Cardiac fibroblast (primary cell): ENCODE measurements at places on chromosomes 5 and 9.
A peak's percentile ranks its signal among the peaks of the same experiment; 100 is the strongest.

- DNase-seq, result no peak
These were observed 25.9 kb upstream of the ASPN start for GRCh38 chr9:92508018-92508820.

- peak; percentile 29 for DNase-seq
These were observed 13.4 kb downstream of the PWWP2A start for GRCh38 chr5:160105686-160106360.

DNA sequence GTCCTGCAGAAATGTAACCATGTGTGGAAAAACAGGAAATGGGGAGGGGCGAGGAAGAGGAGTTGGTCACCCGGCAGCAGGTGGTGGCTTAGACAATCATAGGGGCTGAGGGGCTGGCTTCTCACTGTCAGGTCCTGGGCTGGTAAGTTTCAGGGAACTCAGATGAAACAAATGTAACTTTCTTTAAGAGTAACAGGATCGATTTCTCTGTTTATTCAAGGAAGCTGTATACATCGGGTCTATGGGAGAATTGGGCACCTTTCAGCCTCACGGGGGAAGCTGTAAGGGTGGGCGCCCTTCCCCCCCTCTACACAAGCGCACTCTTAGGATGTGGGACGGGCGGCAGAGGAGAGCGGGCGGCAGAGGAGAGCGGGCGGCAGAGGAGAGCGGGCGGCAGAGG, 104.3 kb upstream of the SIMC1 start:
- DNase-seq, result no peak

DNA sequence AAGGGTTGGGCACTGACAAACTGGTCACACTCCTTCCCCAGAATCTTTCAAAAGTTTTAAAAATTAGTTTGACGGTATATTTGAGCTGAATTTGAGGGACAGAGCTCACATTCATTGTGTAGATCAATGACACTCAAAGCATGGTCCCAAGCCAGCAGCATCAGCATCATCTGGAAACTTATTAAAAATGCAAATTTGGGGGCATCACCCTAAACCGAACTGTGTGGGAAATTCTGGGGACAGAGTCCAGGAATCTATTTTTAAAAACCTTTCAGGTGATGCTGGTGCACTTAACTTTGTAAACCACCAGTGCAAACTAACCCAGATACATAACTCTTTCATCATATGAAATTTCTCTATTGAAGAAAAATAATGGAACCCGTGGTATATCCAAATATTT, 58.1 kb upstream of the MTAP start:
- DNase-seq, result no peak

GRCh38 chr5:55919625-55920024, 68.5 kb downstream of the IL31RA start:
- no peak for DNase-seq

DNA sequence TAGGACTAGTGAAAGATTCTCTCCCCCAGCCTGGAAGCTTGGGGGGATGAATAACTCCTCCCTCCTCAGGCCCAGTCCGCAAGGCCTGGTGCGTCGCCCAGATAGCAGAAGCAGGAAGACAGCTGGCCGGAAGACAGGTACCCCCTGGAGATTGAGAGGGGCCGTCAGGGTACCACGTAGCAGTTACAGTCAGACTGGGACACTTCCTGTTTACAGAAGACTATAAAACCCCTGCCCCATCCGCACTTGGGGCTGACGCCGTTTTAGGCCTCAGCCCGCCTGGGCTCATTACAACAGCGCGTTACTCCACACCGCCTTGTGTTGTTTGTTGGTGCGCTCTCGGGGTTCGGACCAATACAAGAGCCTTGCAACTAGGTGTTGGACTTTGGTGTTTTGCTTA, 15.4 kb downstream of the SEMA6A start:
- no peak for DNase-seq

GRCh38 chr9:1294641-1295258, 244.6 kb downstream of the DMRT2 start:
- DNase-seq, result no peak
